ENCODE measurements at places on chromosomes 1 and 21.

DNA sequence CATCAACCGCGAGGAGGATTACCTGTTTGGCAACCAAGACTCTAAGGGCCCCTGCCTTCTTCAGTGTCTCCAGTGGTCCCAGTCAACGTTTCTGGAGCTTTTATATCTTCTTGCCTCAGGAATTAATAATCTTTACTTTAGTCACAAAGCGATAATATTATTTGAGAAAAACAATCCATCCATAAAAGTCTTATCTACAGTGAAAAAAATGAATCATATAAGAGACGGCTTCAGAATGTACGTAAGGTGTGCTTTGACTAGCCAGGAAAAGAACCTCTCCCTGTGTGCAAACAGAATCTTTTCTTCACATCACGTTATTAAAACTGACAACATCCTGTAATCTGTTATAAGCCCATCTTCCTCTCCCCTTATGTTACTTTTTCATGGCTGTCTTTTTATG, at the start of gene REG4:
Gene REG4, minus strand, starts transcription at position 74 of the 400 bp plus-strand sequence. CDS start 2,691 bp downstream, outside the sequence.
- DNase-seq: no peak

- no peak for DNase-seq
These were observed 293.2 kb upstream of the SGIP1 start for GRCh38 chr1:66240491-66241484.

- DNase-seq: no peak
These were observed 183.2 kb downstream of the MRPL39 start for GRCh38 chr21:25424048-25424447.

DNA sequence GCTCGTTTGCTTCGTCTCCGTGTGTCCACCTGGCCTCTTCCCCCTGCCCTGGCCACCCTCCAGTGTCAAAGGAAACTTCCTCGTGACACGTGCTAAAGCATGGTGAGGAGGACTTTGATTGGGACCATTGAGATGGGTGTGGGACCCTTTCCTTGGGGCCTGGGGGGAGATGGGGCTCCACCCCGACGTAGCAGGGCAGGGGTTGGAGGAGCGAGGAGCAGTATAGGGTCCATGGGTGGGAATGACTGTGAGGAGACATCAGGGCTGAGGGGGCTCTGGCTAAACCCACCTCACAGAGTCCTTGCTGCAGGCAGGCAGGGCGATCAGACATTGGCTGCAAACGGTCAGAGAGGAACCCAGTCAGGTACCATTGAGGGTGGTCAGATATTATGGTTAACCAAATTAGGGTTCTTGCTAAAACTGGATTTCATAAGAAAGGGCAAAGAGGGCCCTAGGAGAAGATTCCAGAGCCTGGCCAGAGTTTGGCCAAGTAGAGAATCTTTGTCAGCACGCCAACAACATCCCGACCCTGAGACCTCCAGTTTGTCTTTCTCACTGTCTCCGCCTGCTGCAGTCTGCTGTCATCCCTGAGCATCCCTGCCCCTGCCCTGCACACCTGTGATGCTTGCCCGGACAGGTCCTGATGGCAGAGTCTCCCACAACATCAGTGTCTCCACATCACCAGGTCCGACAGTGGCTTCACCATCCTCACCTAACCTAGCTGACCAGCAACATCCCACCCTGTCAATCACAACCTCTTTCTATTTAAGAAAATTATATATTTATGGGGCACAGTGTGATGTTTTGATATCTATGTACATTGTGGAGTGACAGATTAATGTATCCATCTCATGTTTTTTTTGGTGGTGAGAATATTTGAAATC, 8.0 kb downstream of the RNF187 start:
- DNase-seq: no peak

- no peak for DNase-seq
These were observed 3.0 kb downstream of the MMEL1 start for GRCh38 chr1:2629627-2630497.
